Activated CD8-positive, alpha-beta memory T cell treated with anti-CD3 and anti-CD28 coated beads for 1 hour (primary cell): ENCODE measurements at places on chromosomes 6 and 20.
A peak's percentile ranks its signal among the peaks of the same experiment; 100 is the strongest.

GRCh38 chr6:32941214-32941768 lies 463 bp upstream of the HLA-DMB start:
- no peak for DNase-seq

- no peak for DNase-seq
Measured at GRCh38 chr6:128759447-128759846, 123.5 kb upstream of the LAMA2 start.

GRCh38 chr6:127092466-127092865 lies 26.0 kb upstream of the RSPO3 start:
- no peak for DNase-seq

- DNase-seq = no peak
Measured at GRCh38 chr20:5005326-5005725, 4.0 kb upstream of the SLC23A2 start.

GRCh38 chr20:10007747-10008146 lies 27.0 kb upstream of the ANKEF1 start:
- DNase-seq = no peak

GRCh38 chr6:87870556-87870955 lies 168.5 kb upstream of the AKIRIN2 start:
- no peak for DNase-seq

GRCh38 chr6:160028487-160029275 lies 59.8 kb downstream of the IGF2R start:
- DNase-seq = no peak

GRCh38 chr20:50624351-50625016 lies 66.9 kb downstream of the RIPOR3 start:
- DNase-seq = no peak

DNA sequence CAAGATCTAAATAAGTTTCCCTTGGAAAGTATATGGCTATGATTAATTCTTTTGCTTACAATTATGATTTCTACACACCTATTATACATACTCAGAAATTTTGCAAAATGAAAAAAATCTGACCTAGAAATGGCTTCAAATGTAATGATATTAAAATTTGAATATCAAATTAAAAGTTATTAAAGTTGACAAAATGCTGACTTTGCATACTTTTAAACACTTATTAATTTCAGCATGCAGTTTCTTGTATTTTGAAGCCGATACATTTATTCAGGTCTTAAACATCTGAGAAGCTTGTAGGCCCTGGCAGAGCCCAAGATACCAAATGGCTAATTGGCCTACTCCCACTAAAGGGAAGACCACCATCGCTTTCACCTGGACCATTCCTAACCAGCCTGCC lies 59.8 kb downstream of the SMLR1 start:
- no peak for DNase-seq

GRCh38 chr6:68343901-68344300 lies 291.2 kb upstream of the ADGRB3 start:
- no peak for DNase-seq

DNA sequence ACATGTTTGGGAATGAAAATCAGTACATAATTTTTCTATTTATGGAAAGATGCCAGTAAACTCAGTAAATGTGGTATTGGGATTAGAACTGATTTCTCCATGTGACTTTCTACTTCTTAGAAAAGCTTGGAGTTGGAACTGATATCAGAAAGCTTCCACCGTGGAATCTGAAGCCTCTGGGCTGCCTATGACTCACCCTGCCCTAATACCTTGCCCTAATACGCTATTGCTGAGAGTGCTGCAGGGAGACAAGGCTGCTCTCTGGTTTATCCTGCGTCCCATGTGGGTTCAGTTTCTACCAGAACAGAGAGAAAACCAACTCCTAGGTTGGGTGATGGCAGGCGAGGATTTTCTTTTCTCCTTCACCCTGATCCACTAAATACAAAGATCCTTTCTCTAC lies 3.3 kb upstream of the STMND1 start:
- no peak for DNase-seq

DNA sequence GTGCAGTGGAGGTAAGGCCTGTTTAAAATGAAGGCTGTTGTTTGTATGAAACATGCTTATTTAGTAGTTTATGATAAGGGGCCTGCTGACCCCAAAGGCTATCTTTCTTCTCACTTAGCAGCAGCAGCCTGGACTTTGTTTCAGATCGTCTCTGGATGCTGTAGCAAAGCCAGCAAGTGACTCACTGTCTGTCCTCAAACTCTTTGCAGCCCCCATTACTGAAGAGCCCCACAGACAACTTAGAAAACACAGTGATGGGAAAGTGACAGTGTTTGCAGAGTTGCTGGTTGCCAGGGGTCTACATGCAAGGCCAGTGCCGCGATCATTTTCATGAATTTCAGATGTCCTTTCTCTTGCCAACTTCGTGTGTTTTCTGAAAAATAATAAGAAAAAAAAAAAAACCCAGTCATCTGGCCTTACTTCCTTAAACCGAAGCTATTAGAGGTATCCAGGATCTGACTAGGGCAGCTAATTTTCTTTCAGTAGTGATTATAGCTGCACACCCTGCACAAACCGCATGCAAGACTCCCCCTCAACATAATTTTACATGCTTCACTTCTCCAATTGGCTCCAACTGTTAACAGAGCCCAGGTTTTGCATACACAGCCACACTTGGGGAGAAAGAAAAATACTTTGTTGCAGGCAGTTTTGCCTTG lies 11.6 kb upstream of the F13A1 start:
- DNase-seq = no peak

GRCh38 chr6:33384581-33385020 lies 7.0 kb upstream of the KIFC1 start:
- DNase-seq = no peak

DNA sequence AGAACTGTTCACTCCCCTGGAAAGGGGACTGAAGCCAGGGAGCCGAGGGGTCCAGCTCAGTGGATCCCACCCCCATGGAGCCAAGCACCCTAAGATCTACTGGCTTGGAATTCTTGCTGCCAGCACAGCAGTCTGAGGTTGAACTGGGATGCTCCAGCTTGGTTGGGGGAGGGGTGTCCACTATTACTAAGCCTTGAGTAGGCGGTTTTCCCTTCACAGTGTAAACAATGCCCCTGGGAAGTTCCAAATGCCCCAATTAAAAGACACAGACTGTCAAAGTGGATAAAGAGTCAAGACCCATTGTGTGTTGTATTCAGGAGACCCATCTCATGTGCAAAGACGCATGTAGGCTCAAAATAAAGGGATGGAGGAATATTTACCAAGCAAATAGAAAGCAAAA lies 150.2 kb downstream of the LPA start:
- DNase-seq = no peak

DNA sequence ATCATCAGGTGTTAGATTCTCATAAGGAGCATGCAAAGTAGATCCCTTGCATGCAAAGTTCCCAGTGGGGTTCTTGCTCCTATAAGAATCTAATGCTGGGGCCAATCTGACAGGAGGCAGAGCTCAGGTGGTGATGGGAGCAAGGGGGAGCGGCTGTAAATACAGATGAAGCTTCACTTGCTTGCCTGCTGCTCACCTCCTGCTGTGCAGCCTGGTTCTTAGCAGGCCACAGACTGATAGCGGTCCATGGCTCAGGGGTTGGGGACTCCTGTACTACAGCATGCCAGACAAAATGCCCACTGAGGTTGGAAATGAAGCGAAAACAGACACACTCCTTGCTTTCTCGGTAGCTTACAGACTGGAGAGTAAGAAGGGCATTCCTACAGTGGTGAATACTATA lies 386.8 kb downstream of the PLCB1 start:
- no peak for DNase-seq

DNA sequence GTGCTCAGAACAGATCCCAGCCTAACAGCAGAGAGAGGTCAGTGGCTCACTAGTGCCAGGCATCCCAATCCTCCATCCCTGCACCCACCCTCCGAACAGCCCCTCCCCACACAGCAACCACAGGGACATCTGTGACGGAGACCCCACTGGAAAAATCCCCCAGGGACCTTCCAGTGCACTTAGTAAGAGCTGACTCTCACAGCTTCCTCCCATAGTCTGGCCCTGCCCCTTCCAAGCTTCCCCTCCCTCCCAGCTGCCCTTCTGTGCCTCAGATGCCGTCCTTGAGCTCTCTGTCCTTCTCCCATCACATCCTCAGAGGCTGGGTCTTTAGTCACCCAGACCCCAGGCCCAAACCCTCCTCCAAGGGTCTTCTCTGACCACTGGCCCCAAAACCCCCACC lies 9.7 kb upstream of the THBS2 start:
- no peak for DNase-seq

GRCh38 chr6:110799189-110799588 lies 16.1 kb downstream of the CDK19 start:
- DNase-seq = no peak

DNA sequence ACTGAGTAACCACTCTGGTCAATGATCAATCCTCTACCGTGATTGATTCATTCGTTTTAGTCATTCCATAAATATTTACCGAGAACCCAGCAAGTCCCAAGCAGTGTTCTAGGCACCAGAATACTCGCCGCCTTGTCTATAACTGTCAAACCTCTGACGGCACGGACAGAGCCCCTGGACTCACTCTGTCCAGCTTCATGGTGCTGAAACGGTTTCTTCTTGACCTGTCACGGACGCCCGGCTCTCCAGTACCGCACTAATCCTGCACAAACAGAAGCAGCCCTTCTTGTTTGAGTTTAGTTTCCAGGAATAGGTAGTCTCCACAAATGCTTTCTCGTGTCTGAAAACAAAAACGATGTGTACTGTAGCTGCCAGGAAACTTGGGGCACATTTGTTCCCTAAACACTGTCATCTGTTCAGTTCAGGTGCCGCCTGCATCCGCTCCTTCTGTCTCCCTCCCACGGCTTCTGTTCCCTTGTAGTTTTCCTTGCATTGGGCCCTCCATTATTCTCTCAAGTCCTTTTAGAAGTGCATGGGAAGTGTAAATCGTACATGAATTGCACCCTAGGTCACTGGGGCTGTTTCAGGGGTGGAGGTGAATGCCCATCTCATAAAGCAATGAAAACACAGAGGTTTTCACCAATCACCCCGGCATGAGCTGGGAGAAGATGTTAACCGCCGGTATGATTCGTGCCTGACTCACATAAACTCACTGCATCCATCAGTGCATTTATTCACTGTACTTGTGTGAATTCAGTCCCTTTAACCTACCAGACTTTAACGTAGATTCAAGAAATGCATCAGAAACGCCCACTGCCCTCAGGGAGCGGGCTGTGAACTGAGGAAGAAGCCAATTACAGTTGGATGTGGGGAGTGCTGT lies 209.3 kb upstream of the CDH4 start:
- no peak for DNase-seq

DNA sequence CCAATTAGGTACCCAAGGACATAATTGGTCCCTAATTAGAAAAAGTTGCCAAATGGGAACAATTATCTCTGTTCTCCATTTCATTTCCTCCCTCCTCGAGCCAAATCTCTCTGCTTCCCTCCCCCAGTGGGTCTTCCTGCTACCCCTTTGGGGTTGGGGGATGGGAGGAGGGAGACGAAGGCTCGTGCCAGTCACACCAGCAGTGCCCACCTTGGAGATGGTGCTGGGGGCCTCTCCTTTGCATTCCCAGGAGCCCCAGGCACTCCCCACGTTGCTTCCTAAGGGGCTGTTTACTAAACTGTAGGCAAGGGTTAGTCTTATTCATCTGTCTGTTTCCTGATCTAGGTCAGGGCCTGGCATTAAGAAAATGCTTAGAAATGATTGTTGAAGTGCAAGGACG lies 33.1 kb downstream of the MDFI start:
- no peak for DNase-seq

DNA sequence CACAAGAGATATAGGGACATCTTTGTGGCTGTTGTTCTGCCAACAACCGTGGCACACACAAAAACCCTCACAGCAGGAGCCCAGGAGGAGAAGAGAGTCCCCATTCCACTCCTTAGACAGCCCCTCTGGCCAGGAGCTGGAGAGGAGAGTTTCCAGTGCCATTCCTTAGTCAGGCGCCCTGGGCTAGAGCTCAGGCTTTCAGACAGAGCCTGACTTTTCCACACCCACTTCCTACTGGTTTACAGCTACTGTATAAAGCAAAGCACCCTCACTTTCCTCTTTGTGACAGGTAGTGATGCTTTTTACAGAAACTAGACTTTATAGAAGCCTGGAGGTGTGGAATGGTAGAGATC lies 145.9 kb downstream of the SYCP2 start:
- no peak for DNase-seq

DNA sequence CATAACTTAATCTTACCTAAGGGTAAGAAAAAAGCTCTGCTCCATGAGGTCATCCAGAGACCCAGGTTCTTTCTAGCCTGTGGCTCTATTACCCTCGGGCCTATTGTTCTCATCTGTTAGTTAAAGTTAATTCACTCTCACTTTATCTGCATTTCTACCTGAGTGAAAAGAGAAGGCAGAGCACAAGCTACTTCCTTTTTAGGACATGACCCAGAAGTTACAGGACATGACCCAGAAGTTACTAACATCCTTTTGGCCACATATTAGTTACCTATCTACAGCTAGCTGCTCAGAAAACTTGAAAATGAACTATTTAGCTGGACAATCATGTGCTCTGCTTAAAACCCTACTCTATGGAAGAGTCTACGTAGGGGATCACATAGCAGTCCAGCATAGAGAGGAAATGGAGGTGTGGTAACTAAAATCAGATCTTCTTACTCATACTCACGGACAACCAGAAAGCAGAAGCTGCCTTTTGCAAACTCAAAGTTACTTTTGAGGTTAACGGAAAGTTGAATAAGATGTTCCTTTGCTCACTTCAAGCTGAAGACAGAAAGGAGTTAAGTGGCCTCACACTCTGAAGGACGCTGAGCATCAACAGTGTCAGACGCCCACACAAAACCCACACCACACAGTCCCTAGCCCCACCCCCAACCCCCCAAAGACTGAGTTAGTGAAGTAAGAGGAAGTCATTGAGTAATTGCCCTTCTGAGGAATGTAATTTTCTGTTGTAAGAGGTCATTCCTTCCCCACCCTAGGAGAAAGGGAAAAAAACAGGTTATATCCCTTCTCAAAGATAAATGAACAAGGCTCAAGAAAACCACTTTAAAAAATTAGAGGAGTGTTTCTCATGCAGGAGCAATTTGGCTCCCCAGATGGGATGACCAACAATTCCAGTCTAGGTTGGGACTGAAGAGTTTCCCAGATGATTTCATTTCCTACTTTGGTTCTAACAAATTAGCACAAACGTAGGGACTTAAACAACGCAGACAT lies 45.9 kb upstream of the TAB2 start:
- DNase-seq = peak; percentile 48
